ENCODE measurements at places on chromosomes 1 and 21.

DNA sequence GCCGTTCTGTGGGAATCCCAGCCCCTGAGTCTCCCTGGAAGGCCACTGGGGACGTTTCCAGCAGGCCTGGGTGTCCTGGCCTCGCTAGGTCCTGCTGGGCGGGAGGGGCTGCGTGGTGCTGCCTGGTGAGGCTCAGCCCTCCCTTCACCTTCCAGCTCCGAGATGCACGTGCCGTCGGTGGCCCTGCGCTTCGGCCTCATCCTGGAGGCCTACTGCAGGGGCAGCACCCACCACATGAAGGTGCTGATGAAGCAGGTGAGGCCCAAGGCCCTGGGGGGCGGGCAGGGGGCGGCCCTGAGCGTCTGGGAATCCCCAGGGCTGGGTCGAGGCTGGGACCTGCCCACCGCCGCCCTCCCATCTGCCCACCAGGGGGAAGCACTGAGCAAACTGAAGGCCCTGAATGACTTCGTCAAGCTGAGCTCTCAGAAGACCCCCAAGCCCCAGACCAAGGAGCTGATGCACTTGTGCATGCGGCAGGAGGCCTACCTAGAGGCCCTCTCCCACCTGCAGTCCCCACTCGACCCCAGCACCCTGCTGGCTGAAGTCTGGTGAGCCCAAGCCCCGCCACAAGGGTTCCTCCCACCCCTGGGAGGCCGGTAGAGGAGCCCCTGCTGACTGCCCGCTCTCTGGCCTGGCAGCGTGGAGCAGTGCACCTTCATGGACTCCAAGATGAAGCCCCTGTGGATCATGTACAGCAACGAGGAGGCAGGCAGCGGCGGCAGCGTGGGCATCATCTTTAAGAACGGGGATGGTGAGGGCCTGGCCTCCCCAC, 70.3 kb downstream of the PIK3CD start:
- DNase-seq = peak; percentile 65

DNA sequence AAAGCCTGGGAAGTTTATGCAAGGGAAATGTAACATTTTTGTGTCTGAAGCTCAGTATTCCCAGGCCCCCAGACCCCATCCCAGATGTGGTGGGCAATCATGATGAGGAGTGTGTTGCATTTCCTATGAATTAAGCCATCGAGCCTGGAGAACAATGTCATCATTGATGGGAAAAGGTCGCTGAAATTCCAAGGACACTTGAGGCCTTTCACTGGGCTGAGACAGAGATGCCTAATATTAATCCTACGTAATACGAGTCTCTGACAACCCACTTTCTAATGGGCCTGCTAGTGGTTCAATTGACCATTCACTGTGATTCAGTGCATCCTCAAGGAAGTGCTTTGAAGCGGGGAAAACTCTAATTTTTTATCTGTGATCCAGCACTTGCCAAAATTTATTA, 291.6 kb downstream of the PLPP3 start:
- no peak for DNase-seq

DNA sequence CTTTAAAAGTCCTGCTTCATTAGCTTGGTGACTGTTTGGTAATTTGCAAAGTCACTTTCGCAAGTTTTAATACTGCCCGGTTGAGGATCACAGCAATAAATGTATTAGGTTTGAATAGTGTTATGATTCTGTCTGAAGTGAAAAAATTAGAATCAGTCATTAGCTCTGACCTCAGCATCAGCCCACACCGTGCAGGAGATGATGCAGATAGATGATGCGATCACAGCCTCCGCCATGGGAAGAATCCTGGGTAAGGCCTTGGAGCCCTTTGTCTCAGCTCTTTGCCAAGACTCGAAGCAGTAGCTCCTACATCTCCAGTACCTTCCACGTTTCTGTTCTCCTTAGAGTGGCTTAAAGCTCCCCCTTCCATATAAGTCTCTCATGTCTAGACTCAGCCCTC, 366.7 kb downstream of the CAMTA1 start:
- DNase-seq = no peak

GRCh38 chr1:119968068-119968492, 71.8 kb upstream of the ADAM30 start:
- DNase-seq = peak; percentile 38

GRCh38 chr21:28781602-28782276, 210.9 kb downstream of the LTN1 start:
- DNase-seq = no peak

GRCh38 chr1:162753998-162754585, 36.4 kb upstream of the HSD17B7 start:
- no peak for DNase-seq

GRCh38 chr1:212901290-212901689, 43.2 kb downstream of the FLVCR1 start:
- no peak for DNase-seq

DNA sequence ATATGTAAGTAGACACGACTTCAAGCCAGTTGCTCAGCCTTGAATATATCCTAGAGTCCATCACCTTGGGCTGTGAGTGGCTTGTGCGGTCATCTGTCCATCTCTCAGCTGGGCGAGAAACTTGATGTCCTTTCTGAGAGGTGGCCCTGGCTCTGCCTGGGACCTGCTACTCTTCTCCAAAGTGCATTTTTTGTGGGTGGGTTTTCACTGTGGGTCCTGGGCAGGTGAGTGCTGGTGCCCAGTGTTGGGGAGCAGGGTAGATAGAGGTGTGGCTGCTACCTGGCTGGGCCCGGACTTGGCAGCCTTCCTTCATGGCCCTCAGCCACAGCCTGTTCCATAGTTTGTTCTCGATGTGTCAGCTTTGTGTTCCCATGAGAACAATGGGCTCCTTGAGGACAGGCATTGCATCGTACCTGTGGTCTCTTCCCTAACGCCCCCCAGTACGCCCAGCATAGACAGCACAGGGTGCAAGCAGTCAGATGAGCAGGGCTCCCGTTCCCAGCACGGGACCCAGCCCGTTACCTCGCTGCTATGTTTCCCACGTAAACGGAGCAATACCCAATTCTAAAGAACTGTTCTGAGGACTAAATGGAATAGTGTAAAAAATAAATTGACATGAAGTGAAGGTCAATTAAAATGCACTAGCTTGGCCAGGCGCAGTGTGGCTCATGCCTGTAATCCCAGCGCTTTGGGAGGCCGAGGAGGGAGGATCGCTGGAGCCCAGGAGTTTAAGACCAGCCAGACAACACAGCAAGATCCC, 877 bp upstream of the SLX9 start:
- no peak for DNase-seq

DNA sequence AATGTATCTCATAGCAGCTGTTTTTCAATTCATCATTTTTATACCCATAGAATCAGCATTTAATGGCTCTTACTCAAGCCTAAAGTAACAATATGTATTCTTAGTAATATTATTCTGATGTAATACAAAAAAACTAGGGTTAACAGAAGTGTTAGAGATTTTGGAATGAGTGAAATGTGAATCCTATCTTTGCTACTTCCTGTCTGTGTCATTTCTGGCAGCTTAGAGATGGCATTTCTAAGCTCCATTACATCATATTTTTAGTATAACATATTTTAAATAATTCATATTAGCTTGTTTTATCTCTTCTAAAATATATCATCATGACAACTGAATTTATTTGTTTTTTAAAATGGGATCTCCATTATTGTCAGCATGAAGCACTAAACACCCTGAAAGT, 90.2 kb downstream of the LRRC7 start:
- DNase-seq = no peak

DNA sequence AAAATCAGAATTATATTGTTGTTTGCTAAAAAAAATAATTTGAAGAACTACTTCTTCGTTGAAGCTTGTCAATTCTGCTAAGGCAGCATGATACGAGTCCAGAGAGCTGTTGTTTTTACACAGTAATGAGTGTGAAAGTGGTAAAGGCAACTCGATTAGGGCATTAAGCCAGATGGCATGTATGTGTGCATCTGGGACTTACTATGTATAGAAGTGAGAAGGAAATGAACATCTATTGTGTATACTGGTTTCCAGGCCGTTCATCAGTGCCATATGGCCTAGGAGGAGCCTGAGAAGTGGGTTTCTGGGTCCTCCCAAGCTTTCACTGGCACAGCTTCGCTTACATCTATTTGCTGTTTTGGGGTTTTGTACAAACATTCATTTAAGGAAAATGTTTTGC, 5.7 kb downstream of the CTPS1 start:
- no peak for DNase-seq

GRCh38 chr1:162878000-162878596, 17.1 kb upstream of the CCDC190 start:
- DNase-seq = no peak

DNA sequence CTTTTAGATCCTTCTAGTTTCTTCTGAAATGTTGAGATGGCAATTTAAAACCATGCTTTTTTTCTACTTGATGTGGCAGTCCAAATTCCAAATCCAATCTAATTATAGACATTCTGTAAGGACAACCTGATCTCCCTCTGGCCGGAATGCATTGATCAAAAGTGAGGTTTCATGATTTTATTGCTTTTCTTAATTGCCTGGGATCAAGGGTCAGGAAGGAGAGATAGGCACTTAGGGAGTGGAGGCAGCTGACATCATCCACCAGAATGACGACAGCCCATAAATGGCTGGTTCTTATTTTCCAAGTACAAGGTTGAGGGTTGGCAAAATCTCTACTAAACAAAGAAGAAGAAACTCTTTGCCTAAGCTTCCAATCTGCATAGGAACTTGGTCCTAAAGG, 46.4 kb upstream of the SCCPDH start:
- DNase-seq = no peak

DNA sequence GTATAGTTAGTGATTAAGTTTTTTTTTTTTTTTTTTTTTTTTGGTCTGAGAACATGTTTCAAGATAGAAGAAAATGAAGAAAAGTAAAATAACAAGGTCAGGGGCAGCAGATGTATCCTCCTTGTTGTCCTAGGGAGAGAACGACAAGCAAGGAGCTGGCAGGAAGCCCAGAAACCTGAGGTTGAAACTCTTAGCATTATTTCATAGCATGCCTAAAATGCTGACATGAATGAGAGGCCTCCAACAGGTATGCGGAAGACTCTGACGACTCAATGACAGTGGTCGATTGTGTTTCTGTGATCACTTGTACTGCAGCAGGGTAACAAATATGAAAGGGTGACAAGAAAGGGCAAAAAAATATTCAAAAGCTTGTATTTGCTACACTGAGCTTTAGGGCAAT, 415.9 kb downstream of the PLA2G4A start:
- no peak for DNase-seq

GRCh38 chr1:68049941-68050878, at the start of gene DIRAS3:
TSS of gene DIRAS3 (minus strand) at chr1:68050627. CDS start at chr1:68047297, 3,330 bp downstream.
- no peak for DNase-seq

GRCh38 chr1:43536196-43536863, 5.6 kb downstream of the PTPRF start:
- no peak for DNase-seq

DNA sequence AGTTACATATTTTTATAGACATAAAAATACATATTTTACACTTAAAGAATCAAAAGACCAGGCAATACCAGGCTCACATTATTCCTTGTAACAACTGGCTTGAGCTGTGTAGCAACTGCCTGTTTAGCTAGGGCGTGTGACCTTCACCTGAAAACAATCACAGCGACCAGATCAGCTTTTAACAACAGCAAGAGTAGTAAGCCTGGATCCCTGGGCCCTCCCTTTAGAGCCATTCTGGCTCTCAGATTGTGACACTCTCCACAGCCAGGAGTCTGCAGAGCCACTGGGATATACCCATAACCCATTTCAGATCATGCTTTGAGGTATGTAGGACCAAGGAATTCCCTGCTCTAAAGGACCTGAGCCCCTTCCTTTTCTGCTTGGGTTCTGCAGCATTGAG, 29.4 kb upstream of the GNG4 start:
- DNase-seq = no peak

GRCh38 chr1:179973198-179974110, 18.8 kb downstream of the CEP350 start:
- DNase-seq = no peak

- no peak for DNase-seq
These were observed 222.6 kb upstream of the KCTD3 start for GRCh38 chr1:215344539-215344938.

- no peak for DNase-seq
These were observed 78.5 kb downstream of the NMNAT2 start for GRCh38 chr1:183339556-183340167.

DNA sequence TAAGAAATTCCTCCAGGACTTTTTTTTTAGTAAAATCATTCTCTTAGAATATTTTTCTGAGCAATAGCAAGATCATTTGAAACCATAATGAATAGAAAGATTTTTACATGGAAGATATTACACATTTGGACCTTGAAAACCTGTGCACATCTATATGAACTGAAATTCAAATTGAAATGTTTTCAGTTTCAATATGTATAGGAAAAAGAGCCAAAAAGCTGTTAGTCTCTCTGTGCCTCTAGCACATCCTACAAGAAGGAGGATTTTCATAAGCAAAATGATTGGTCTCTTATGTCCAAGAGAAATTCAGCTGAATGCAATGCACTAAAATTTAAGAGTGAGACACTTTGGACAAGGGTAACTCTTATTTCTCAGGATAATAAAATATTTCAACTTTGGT, 8.2 kb downstream of the HMCN1 start:
- DNase-seq = no peak

DNA sequence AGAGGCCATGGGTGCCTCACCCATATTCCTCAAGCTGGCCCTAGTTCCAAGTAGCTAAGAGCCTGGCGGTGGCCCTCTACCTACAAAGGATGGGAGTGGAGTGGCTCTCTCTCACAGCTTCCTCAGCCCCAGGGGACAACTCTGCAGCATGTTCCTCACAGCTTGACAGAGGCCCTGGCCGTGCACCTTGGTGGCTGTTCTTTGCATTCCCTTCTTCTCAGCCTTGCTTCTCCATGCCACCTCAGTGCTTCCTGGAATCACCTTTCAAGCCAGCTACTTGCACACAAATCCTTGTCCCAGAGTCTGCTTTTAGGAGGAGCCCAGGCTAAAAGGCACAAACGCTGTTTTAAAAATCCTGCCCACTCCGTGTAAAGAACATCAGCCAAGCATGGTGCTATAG, 69.0 kb upstream of the DIRAS3 start:
- DNase-seq = no peak

- no peak for DNase-seq
These were observed 22.3 kb downstream of the ACTA1 start for GRCh38 chr1:229411434-229412055.

DNA sequence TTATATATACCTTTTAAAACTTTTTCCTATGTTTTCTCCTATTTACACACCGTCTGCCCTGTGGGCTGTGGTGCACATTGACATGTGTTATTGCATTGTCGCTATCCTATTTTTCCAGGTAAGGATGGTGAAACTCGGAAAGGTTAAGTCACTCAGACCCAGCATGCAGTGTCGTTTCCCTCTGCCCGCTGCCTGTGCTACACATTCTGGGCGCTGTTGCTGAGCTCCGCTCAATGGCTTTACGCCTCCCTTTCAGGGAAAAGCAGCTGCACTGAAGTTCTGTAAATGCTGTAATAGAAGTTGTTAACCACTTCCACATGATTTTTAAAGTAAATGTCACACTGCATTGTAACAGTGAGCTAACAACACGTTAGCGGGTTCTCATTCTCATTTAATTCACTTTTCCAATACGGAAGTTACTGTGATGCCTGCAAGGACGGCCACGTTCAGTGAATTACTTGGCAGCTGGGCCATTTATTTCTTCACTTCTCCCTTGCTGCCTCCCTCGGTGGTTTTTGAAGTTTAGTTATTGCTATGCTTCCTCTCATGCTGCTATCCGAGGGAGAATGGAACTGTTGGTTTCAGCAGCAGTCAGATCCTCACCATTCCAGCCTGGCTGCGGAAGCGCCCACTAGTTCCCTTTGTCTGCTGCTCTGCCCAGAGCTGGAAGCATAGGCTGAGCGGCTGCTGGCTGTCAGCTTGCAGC, 288.7 kb downstream of the SPATA17 start:
- no peak for DNase-seq

Data from stimulated activated CD8-positive, alpha-beta memory T cell treated with anti-CD3 and anti-CD28 coated beads, Interleukin-15, amount 100 ng/mL, for 4 hours (primary cell).